ENCODE measurements at places on chromosomes 4 and X.

- no peak for DNase-seq
These were observed 189.5 kb downstream of the APBB2 start for GRCh38 chr4:41024556-41025491.

DNA sequence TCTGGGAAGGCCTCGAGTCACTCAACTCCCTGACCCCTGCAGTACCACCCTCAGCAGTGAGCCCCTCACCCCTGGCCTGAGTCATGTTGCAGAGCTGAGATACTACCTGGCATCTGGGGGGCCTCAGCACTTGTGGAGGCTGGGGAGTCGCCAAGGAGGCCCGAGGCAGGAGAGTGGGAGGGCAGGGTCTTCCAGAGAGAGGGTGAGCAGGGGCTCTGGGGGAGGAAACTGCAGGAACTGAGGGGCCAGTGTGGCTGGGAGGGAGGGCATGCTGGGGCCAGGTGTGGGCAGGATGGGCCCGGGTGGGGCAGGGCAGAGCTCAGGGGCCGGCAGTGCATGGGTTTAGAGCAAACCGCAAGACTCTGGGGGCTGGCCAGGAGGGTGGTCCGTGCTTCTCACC is 59.7 kb downstream of the SORCS2 start:
- DNase-seq = no peak

DNA sequence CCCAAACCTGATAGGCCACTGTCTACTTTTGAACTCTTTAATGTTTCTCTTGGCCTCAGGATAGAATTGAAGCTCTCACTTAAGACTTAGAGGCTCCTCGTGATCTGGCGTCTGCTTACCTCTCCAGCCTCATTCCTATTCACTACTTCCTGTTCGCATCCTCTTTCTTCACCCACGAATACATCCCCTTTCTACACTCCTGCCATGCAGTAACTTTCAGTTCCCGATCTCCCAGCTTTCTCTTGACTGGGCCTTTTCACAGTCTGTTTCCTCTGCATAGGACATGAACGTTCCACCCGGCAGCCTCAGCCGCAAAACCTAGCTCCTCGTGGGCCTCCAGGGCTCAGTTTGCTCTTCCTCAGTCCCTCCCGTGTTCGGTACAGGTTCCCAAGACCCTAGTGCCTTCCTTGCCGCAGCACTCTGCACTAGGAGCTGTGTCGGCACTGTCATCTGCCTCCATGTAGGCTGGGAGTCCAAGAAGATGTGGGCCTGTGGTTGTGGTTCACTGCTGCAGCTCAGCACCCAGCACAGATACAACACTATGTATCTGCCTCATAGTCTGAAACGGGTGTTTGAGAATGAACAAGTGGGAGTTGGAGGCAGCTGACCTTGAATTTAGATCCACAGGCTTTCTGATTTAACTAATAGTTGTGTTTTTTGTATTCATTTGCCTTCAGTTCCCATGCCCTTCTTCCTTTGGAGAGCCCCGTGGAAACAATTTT is 15.8 kb downstream of the RPL39 start:
- no peak for DNase-seq

DNA sequence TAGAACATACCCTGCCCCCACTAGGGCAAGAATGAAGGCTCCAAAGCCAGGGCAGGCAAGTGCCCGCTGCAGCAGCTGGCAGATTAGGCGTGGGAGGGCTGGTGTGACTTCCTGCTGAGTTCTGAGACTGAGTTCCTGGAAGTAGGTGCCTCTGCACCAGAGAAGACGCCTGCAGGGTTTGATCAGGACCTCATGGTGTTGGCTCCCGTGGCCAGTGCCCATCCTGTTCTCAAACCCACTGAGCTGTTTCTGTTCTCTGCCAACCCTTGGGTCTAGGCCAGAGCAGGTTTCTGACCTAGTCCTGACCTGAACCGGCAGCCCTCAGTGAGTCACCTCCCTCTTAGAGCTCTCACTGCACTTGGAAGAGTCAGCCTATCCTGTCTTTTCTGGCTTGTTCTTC is 220.7 kb downstream of the HS6ST2 start:
- no peak for DNase-seq

DNA sequence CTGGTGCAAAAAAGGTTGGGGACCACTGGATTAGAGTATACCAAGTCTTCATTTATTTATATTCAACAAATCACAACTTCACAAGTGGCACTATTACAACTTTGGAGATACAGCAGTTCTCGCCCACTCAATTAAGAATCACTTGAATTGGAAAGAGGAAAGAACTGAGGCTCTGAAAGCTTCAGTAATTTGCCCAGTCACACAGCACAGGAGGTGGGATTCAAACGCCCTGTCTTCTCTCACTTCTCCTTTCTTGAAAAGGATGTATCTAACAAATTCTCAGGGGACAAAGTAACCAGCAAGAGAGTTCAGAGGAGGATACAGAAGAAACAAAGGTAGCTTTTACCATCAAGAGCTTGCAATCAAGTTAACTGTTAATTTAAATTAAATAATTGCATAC is 12.4 kb downstream of the SMIM14 start:
- DNase-seq = no peak

DNA sequence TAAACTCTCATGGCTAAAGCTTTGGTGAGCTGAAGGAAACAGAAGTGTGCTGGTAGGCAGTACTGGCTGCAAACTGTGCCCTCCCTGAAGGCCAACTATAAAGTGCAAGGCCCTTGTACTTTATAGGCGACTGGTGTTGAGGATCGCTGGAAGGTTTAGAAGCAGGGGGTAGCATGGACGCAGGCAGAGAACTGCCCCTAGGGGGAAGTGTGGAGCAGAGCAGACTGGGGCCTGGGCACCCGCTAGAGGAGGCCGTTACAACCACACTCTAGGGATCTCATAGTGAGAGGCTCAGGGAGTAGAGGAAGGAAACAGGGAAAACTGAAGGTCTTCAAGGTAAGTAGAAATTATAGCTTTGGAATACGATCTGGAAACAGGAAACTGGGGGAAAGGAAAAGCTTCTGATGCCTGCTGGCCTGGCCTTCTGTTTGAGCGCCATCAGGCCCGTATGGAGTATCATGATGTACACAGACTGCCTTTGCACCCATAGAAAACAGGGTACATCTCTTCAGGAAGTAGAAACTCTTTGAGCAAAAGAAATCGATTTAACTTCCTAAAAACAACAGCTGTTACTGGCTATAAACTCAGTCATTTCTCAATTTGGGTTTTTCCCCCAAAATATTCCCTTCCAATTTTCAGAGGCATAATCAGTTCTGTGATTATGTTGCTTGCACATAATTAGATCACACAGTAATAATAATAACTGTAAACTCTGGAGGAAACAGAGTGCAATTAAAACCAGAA is 23.9 kb upstream of the TMSB4X start:
- no peak for DNase-seq

DNA sequence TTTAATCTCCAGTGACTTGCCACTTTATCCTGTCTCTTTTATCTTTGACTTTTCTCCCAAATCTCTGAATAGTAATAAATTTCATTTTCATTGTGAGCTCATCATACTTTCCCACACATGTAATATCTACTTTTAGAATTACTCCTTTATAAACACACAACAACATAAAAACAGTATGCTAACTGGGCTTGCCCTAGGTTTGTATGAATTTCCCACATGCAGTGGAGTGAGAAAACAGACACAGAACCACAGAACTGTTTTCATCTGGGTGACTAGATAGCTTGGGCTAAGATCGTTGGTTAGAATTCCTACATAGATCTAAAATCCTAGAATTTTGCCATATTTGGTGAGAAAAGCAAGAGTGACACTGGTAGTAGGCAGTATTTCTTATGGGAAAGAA is 409.5 kb downstream of the SPRY1 start:
- DNase-seq = no peak

GRCh38 chr4:99090481-99091215 is 2.1 kb upstream of the ADH5 start:
- no peak for DNase-seq

- no peak for DNase-seq
These were observed 33.4 kb upstream of the RASGEF1B start for GRCh38 chr4:81505004-81505598.

- no peak for DNase-seq
These were observed 41.2 kb downstream of the TMA16 start for GRCh38 chr4:163535657-163536056.

GRCh38 chrX:130030826-130031225 is 48.4 kb downstream of the BCORL1 start:
- no peak for DNase-seq

GRCh38 chrX:112779139-112779538 is 61.5 kb downstream of the AMOT start:
- DNase-seq = no peak

DNA sequence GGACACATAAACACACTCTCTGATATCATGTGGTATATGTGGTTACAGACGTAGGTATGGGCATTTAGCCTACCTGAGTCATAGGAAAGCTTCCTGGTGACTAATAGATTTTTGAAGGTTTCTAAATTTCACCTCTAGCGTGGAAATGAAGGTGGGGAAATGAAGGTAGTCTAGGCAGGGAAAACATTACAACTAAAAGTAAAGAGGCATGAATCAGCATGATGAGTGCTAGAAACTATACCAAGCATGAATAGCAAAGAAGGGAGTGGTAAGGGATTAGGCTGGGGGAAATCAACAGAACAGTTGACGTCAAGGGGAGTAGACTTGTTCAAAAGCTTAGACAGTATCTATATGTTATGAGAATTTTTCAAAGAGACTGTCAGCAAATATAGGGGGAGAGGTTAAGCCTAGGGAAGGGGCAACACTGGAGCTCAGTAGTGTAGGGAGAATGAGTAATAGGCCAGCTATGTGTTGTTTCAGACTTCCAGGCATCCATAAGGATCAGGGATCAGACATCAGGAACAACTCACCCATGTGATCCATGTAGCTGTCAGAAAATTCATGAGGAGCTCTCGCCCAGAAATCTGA is 279.3 kb upstream of the DIPK2B start:
- peak; percentile 86 for DNase-seq

DNA sequence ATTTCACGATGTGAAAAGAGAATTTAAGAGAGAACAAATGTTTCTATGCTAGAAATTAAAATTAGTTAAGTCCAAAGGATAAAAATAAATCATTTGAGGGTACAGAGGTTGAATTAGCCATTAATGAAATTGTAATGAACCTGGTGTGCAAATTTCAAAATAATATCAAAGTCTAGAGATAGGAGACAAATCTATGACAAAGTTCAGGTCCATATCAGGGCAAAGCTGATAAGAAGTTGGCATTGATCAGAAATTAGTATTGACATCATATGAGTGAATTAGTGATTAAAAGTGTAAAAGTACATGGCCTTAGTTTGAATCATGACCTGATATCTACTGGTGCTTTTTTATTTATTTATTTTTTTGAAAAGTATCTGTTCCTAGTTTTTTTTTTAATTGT is 33.8 kb upstream of the UGT2A3 start:
- DNase-seq = no peak

GRCh38 chrX:2391869-2392606 is 108.7 kb downstream of the DHRSX start:
- DNase-seq = peak; percentile 14

- no peak for DNase-seq
These were observed 18.6 kb upstream of the UGT2B17 start for GRCh38 chr4:68594678-68595077.

DNA sequence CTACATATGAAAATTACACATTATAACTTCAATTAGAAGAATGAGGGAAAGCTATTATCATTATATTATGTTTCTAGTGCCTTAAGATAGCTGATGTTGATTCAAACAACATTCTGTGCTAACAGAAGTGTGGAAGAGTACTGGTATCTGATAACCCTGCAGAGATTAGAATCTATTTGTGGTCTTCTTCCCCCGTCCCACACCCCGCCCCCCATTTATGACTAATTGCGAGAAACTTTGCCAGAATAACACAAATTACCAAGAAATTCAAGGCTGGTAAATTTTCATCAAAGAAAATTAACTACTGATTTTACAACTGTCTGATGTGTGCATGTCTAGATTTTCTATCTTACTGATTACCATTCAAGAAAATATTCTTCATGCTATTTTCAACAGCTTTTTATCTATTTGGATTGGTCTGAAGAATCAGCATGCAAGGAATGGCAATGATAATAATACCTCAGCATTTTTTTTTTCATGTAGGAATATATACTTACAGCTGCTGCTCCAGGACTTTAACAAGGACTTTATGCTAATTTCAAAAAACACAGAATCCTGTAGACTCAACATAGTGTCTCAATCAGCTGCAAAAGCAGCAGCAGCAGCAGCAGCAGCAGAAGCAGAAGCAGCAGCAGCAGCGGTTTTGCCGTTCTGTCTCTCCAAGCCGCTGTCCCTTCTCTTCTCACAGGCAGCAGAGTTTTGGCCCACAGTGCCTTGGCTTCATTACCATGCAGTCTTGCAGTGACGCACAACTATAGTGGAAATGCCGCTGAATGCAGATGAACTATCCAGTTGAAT is 126.7 kb downstream of the FRYL start:
- no peak for DNase-seq
